NCI-H1417 treated with DMSO at 0.1 percent for 48 hours (cell line): ENCODE measurements at places on chromosomes 3 and 15.

DNA sequence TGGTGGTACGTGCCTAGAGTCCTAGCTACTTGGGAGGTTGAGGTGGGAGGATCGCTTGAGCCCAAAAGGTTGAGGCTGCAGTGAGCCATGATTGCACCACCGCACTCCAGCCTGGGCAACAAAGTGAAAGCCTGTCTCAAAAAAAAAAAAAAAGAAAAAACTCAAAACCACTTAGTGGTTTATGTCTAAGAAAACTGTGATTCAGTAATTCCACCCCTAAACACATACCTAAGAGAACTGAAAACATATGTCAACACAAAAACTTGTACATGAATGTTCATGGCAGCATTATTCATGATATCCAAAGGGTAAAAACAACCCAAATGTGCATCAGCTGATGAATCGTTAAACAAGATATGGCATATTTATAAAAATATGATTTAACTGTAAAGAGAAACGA is 14.3 kb downstream of the SPG21 start:
- no peak for DNase-seq

- DNase-seq, result peak; percentile 43
Observed at GRCh38 chr3:135771760-135772159, 193.8 kb upstream of the PPP2R3A start.

DNA sequence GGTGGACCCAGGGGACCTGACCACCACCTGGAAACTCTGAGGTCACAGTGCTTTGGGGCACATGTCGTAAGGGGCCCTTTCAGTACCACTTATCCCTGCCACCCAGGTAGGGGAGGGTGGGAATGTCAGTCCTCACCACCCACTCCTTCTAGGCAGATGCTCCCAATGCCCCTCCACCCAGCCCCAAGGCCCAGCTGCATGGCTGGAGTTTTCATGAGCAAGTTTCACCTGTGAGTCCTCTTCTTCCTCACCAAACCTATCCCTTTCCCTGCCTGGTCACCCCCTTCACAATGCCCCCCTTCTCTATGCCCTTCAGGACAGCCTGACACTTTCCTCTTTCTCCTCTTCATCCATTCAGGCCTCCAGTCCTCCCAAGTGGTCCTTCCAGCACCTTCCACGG is 9.8 kb downstream of the FAM174B start:
- DNase-seq, result no peak

DNA sequence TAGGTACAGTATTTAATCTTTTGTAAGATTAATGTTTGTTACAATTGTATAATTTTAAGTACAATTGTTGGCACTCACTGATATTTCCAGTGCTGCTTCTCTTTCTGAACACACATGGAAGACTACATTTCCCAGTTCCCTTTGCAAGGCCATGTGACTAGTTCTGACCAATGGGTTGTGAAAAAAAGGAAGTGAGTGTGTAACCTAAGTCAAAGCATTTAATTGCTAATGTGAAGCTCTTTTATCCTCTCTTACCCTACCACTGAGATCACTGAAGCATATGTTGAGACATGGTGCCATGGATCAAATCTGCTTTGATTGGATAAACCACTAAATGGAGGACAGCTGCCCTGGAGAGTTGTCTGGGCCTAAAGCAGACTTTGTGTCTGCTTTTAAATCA is 83.9 kb upstream of the PLXND1 start:
- peak; percentile 40 for DNase-seq

DNA sequence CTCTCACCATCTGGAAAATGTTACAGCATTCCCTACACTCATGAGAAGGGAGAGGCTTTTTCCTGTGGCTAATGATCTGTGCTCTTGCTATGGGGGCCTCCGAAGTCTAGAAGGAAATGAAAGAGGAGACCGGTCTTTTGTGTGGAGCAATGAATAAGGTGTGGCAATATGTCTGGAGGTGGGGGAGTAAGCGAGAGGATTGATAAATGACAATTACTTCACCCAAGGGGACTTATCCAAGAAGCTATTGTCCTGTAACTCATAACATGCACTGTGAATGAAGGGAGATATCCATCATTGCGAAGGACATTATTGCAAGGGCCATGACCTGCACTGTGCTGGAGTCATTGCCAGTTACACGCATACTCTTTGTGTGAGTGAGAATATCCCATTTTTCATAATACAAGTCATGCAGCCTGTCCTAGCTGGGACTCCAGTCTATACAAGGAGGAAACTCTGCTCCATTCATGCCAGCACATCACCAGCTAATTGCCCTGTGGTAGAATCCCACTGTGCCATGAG is 37.7 kb upstream of the SYNPR start:
- no peak for DNase-seq
